ENCODE measurements at places on chromosomes 12 and 14.

GRCh38 chr12:21940549-21941505 is at the start of gene ABCC9:
TSS of gene ABCC9 (minus strand) at chr12:21941426. CDS start at chr12:21936674, 4,752 bp downstream.
- DNase-seq = no peak

GRCh38 chr12:47121146-47121545 is 41.4 kb upstream of the AMIGO2 start:
- DNase-seq = no peak

DNA sequence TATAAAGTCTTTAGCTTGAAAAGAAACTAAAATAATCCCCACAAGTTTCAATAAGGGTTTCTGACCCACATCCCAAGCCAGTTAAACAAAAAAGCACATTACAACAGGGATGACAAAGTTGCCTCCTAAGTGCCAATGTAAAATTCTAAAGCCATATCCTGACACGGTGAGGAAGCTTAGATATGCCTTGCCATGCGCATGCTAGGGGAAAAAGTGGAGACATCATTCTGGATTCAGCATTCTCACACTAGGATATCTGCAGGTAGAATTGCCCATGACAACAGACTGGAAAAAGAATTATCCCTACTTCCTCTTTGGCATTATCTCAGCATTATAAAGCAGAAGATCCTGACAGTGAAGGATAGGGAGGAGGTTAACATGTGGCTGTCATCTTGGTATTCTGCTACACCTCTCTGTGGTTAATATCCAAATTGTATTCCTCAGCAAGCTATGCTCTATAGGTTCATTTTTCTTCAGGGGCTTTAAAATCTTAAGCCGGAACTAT is 4.9 kb downstream of the DUSP6 start:
- DNase-seq = no peak

DNA sequence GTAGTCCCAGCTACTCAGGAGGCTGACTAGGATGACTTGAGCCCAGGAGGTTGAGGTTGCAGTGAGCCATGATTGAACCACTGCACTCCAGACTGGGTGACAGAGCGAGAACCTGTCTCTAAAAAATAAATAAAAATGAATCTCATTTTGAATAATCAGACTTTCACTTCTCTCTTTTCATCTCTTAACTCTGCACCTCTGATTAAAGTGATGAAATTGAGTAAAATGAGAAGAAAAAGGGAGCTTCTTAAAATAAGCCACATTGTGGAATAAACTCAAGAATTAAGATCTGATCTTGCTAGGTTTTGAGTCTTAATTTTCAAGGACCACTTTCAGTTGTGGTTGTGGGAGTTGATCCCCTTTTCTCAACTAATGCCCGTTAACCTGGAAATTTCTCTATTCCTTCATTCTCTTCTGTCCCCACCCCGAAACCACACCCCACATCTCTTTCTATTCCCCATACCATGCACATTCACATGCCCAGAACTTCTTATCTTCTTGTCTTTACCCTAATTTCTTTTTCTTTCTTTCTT is 70.9 kb upstream of the ETV6 start:
- DNase-seq = no peak

- DNase-seq = no peak
Observed at GRCh38 chr14:102461490-102462338, 47.9 kb downstream of the ANKRD9 start.
